HEK293T (cell line): ENCODE measurements at places on chromosomes 6 and 20.

GRCh38 chr6:31037169-31037568 lies 26.9 kb downstream of the MUC22 start:
- DNase-seq: no peak

- no peak for DNase-seq
These were observed 672 bp downstream of the SIRPA start for GRCh38 chr20:1895674-1896483.

- DNase-seq: no peak
These were observed 39.9 kb upstream of the SULF2 start for GRCh38 chr20:47825011-47825762.

- no peak for DNase-seq
These were observed 159.8 kb upstream of the HCRTR2 start for GRCh38 chr6:55014321-55015088.

- DNase-seq: no peak
These were observed 397.1 kb upstream of the BTBD3 start for GRCh38 chr20:11520596-11520995.

- no peak for DNase-seq
These were observed 32.4 kb downstream of the AAR2 start for GRCh38 chr20:36268440-36269342.

DNA sequence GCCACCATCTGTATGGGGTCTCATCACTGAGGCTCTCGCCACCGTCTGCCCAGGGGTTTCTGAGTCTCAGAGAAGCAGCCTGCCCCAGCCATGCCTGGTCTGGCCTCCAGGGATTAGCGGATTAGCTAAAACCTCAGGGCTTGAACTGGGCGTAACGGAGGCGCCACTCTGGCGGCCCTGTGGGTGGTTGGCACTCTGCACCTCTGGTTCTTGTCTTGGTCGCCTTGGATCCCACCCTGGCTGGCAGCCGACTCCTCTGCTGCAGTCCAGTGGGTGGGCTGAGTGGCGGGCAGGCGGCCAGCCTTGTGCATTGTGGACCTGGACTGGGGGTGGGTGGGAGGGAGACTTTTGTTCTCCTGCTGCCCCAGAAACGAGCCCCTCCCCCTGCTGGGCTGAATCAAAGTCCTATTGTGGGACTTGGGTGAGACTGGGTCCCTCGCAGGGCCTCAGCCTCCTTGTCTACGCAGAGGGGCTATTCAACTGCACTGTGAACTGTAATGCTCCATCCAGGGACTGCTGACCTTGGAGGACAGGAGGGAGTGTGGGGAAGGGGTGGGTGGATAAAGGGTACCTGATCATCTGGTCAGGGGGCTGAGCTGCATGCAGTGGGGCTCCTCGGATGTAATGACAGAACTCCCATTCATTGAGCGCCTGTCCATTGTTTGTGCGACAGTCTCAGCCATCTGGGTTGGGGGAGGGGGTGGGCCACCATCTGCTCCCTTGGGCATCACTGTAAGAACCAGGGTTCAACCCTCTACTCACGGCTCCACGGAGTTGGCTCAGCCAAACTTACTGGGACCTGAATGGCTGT lies 23.9 kb downstream of the SUN5 start:
- no peak for DNase-seq

DNA sequence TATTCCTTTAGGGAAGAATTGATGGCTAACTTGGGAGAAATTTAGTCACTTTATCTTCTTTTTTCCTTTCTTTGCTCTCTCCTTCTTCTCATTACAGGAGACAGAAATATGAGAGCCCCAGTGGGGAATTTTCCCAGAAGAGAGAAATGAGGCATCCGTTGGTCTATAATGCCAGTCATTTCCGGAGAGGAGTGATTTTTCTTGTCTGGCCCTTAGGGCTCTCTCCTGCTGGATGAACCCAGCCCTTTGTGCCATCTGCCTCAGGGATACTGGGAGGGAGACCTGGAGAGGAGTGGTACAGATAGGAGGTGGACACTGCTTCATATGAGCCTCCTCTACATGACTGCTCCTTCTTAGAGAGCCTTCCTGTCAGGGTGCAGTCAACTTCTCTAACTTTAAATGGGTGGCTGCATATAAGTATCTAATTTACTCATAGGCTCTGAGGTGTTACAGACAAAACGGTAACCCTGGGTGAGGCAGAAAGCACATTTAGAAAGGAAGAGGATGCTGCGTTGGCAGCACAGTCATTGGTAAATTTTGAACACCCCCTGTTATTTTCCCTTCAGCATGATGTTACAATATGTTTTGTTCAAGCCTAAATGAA lies 21.9 kb downstream of the RIMS1 start:
- DNase-seq: no peak

DNA sequence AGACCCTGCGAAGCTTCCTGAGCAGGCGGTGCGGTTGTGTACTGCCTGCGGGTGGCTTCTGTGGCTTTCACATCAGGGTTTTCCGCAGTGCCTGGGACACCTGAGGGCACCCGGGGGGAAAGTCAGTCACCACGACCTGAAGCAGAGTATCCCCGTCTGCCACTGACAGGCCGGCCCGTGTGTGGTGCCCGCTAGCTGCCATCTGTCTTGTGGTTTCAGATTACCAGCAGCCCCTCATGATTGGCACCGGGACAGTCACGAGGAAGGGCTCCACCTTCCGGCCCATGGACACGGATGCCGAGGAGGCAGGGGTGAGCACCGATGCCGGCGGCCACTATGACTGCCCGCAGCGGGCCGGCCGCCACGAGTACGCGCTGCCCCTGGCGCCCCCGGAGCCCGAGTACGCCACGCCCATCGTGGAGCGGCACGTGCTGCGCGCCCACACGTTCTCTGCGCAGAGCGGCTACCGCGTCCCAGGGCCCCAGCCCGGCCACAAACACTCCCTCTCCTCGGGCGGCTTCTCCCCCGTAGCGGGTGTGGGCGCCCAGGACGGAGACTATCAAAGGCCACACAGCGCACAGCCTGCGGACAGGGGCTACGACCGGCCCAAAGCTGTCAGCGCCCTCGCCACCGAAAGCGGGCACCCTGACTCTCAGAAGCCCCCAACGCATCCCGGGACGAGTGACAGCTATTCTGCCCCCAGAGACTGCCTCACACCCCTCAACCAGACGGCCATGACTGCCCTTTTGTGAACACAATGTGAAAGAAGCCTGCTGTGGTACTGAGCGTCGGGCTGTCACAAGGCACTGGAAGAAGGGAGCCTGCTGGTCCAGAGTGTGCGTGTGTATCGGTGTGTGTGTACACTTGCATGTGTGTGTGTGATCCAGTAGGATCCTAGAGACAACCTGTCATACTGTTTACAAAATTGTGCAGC lies 54.4 kb downstream of the GOPC start:
- no peak for DNase-seq

DNA sequence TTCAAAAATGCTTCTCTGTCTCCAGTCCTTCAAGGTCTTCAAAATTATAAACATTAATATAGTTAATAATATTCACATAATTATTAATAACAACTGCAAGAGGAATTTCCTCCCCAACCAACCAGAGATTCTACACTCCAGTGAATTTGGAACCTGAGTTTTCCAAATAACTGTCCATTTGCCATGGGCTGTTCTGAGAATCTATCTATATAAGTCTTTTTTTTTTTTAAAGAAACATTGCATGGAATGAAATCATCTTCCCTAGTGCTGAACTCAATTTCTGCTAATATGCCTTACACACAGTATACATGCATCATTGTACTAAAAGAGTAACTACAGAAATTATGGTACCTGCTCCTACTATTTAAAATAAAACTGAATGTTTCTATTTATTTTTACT lies 113.9 kb downstream of the SLC22A3 start:
- DNase-seq: no peak

- peak; percentile 40 for DNase-seq
These were observed 40.8 kb downstream of the SNRNP48 start for GRCh38 chr6:7630792-7631191.

DNA sequence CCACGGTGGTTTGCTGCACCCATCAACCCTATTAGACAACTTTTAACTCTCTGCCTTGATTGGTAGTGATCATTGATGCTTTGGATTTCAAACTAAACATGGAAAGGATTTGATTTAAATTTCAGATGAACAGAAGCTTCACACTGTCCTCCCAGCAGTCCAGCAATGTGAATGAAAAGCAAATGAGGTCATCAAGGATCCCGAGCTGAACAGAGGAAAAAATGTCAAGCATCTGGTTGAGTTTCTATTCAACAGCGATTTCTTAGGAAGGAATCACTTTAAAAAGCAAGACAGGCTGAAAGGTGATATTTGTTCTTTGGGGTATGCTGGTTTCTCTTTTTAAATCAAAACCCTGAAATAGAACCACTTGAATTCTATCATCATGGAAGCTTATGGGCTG lies 10.6 kb upstream of the SAMD3 start:
- DNase-seq: no peak

- no peak for DNase-seq
These were observed 417 bp downstream of the NFATC2 start for GRCh38 chr20:51542033-51542570.

GRCh38 chr6:47129129-47129528 lies 87.0 kb upstream of the ADGRF1 start:
- no peak for DNase-seq

DNA sequence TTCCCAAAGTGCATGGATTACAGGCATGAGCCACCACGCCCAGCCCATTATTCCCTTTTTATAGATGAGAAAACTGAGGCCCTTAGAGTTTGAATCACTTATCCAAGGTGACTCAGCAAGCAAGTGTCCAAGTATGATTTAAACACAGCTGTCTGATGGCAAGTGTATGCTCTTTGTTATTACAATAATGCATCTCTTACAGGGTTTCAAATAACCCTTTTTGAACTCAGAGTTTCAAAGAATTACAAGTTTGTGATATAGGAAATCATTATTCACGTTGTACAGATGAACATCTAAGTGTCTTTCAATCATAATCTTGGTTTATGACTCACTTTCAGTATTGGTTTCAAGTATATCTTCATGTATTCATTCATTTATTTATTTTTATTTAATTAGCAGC lies 63.0 kb downstream of the CD83 start:
- DNase-seq: no peak

DNA sequence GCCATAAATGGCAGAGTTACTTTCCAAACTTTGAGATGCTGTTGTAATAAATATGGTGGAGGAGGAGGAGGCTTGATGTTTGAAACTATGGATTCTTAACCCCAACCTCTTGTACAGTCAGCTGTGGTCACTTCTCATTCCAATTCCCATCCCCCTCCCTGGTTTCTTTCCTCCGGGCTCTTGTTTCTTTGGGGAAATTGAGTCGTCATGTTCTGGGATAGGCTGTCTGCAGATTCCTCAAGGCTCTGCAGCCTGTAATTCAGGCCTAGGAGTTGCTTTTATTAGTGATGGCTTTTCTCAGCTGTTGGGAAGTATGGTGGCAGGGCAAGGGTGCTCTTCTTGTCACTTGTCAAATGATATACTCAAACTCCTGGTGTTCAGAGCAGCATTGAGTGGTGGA lies 2.6 kb downstream of the PTK7 start:
- DNase-seq: no peak

- peak; percentile 32 for DNase-seq
These were observed 18.1 kb upstream of the FERMT1 start for GRCh38 chr20:6140947-6141346.

DNA sequence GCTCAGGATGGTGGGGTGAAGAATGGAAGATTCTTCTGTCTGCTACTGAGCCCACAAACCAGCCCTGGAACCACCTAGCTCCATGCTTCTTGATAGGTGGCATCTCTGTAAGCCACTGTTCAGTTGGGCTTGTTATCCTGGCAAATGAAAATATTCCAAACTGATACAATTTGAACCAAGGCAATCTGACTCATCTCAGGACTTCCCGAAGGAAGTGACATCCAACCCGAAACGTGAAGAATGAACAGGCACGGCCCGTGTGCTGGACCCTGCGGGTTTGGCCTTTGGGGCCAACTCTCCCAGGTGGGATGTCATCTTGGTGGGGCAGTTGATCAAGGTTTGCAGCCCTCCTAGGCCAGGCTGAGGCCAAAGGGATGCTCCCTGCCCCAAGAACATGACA lies 160.3 kb downstream of the PREX1 start:
- no peak for DNase-seq

GRCh38 chr20:58374906-58375758 lies 13.9 kb upstream of the VAPB start:
- no peak for DNase-seq

DNA sequence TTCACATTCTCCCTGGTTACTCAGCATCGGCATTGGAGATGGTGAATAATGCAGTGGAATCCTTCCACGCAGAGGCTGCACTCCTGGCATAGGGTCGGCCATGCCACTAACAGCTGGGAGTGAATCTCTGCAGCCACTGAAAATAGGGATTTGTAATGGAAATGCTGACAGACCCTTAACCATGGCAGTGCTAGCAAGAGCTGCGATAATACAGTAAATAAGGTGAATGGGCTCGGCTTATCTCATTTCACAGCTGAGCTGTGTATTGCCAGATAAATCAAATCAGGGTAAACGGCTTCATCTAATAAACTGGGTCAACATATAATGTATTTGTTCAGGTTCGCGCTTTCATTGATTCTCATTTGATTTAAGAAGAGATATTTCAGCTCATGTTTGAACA lies 156.8 kb downstream of the SLC35B3 start:
- no peak for DNase-seq

DNA sequence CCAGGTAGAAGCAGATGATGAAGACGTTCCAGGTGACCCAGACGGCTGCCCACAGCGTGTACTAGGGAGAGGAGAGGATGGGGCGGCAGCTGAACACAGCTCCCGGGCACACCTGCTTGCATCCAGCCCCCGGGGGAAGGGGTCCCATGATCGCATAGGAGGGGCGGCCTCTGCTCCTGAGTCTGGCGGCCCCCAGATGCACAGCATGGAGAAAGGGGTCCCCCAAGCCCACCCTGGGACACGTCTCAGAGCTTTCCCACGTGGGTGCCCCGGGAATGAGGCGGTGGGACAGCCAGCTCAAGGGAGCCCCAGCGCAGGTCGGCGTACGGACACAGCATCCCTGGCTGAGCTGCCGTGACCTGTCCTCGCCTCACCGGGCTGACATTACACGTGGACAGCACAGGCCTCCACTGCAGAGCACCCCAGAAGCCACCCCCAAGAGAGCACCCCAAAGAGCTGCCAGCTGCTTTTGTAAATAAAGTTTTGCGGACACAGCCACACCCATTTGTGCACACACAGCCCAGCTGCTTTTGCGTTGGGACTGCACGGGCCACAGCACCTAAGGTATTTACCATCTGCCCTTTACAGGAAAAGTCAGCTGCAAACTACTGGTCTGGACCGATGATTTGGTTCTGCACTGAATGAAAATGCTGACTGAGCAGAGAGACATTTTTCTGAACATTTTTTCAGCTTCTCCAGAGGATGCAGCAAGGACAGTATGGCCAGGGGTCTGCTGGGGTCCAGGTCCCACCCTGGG lies 5.2 kb downstream of the NKAIN4 start:
- DNase-seq: no peak

- DNase-seq: no peak
These were observed 41.3 kb upstream of the PLCB4 start for GRCh38 chr20:9027626-9028025.

DNA sequence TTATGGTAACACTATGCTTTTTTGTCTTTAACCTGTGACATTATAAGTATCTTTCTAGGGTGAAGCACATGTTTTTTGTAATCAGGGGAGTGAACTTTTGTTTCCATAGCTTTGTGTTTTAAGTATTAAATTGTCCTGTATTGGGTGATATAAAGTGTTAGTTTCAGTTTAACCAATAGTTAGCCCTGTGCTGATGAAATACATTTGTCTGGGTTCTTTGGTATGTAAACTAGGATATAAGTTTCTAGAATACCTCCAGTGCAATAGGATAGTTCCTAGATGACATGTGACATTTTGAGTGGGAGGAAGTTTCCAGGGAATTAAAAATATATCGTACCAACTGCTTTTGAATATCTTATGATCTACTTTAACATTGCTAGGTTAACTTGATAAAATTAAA lies 611.0 kb upstream of the MARCKS start:
- no peak for DNase-seq

GRCh38 chr6:43378631-43379030 lies 9.2 kb upstream of the ZNF318 start:
- DNase-seq: no peak

- DNase-seq: no peak
These were observed 278.7 kb upstream of the PRND start for GRCh38 chr20:4443016-4443415.
